ENCODE measurements at places on chromosomes 3 and 15.
A peak's percentile ranks its signal among the peaks of the same experiment; 100 is the strongest.

GRCh38 chr3:133742351-133743091 lies 3.7 kb upstream of the TF start:
- no peak for DNase-seq

DNA sequence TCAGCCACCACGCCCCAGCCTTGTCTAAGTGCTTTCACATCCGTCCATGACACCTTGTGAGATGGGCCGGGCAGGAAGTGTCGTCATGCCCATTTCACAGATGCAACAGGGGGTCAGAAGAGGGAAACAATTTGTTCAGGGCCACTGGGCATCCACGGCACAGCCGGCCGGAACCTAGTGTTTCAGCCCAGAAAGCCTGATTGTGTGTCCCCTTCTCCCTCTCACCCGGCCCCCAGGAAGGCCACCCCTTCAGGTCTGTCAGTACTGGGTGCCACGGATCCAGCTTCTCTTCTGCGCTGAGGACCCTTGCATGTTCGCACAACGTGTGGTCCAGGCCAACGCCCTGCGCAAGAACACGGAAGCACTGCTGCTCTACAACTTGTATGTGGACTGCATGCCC lies 15.8 kb downstream of the DNAH1 start:
- no peak for DNase-seq

DNA sequence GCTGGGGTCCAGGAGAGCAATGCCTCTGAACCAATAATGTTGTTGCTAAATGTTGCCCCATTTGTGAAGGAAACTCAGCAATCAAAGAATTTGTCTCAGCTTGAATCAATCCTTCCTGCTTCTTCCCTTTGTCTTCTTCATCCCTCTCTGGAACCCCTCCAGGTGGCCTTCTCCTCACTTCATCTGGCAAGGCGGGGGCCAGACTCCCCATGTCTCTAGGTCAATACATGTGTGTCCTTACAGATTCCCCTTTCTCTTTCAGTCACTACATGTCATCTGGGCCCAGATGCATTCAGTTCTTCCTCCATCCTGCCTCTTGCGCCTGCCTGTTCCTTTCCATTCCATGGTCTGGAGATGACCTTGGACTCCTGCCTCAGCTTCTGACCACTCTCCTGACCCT lies 8.0 kb upstream of the LTF start:
- DNase-seq = no peak

GRCh38 chr15:88645171-88646087 lies 6.6 kb downstream of the ISG20 start:
- DNase-seq = no peak

GRCh38 chr3:67783281-67784250 lies 129.2 kb upstream of the SUCLG2 start:
- no peak for DNase-seq

DNA sequence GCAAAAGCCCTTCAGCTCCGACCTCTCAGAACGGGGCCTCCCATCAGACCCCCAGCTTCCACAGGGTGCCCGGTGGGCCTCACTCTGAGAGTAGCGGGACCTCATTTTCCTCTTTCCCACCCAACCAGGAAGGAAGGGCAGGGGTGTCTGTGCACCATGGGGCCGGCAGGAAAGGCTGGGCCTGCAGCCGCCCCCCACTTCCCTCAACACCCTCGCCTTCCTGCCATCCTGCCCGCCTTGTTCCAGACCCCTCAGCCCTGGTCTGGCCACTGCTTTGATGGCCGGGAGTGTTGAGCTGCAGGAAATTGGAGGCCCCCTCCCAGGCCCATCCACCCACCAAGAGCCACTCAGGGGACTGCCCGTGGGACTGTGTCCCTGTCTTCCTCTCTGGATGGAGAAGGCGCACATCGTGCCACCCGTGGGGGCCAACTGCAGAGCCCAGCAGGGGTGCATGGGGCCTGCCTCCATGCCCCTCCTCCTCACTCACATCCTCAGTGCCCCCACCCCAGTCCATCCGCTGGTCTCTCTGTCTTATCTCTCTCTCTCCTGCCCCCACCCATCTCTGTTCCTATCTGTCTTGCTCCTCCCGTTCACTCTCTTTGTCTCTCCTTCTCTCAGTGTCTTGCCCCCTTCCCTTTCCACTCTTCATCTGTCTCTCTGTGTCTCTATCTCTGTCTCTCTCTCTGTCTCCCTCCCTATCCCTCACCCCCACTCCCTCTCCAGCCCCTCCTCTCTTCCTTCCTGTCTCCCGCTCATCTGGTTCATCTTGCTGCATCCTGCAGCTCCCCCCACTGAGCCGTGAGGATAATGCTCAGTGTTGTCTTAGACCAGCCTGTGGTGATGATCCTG lies 1.8 kb upstream of the PLXND1 start:
- no peak for DNase-seq

GRCh38 chr3:38711321-38711720 lies 61.8 kb upstream of the SCN5A start:
- DNase-seq = no peak

- DNase-seq = no peak
These were observed 234.4 kb upstream of the TBL1XR1 start for GRCh38 chr3:177431525-177432176.

DNA sequence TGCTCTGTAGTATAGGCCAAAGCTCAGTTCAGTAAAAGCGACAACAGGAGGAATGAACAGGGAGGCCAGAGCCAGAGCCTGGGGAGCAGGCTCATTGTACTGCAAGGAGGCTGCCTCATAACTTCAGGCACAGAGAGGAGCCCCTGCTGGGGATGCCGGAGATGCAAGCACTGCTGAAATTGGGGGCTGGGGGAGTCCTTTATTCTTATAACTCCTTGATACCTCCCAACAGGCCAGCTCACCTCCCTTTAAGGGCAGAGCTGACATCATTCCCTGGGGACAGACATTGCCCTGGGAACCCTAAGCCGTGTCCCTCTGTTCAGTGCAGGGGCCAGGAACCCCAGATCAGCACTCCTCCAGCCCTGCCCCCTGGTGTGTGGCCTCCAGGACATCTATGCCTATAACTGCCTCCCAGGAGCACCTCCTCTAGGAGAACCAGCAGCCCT lies 83.8 kb upstream of the MRPS22 start:
- DNase-seq = no peak

GRCh38 chr3:94024385-94024784 lies 4.0 kb downstream of the STX19 start:
- DNase-seq = no peak

- no peak for DNase-seq
These were observed 47.2 kb downstream of the TTC23 start for GRCh38 chr15:99202176-99202552.

DNA sequence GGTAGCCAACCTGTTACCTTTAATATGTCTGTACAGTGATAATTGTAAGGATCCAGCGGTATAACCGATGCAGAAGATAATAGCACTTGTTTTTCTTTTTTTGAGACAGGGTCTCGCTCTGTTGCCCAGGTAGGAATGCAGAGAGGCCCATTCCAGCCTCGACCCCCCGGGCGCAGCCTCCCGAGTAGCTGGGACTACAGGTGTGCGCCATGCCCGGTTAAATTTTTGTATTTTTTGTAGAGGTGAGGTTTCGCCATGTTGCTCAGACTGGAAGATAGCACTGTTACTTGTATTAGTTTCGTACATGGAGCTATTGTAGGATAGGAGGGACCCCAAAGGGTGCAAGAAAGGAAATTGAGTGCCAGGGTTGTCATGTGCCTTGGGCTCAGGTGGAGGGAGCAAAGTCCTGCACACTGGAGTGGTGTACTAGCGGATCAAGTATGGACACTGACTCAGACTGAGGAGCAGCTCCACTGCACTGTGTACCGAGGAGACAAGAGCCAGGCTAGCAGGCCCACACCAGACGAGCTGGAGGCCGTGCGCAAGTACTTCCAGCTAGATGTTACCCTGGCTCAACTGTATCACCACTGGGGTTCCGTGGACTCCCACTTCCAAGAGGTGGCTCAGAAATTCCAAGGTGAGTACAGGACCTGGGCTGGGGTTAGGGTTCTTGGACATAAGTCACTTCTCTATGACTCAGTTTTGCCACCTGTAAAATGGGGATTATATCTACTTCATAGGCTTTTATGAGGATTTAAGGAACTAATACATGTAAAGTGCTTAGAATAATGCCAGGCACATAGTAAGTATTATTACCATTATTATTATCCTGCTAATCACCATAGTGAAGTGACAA lies 1.0 kb downstream of the OGG1 start:
- DNase-seq = no peak

GRCh38 chr15:74983725-74984231 lies 11.6 kb upstream of the SCAMP5 start:
- peak; percentile 26 for DNase-seq

DNA sequence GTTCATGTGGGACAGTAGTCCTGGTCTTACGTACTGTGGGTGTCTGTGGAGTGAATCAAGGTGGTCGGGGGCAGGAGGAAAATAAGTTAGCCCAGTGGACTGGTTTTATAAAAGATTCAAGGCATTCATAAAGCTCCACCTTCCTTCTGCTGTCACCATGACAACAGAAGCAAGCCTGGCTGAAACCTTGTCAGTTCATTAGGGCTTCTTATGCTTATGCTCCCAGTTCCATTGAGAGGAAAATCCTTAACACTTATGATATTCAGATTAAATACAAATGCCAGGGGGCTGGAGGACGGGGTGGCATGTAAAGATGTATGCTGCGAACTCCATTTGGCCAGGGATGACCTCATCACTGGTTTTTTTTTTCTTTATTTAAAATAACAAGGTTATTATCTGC lies 283.1 kb upstream of the ATP10A start:
- DNase-seq = no peak

DNA sequence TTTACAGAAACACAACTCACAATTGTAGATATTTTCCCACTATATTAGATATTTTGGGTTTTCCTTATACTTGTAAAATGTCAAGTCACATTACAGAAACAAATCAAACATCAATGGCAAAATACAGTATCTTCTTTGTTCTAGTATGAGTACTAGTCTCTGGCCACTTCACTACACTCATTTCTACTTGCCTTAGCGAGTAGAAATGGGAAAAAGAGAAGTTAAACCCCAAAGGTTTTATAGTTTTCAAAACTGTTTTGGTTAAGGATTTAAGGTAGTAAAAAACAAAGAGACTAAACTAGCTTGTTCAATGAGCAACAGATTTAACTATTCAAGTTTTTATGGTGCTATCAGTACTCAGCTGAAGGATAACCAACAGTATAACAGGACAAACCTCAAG lies 81.7 kb downstream of the BTD start:
- no peak for DNase-seq

GRCh38 chr3:129694228-129694627 lies 87.8 kb upstream of the PLXND1 start:
- DNase-seq = no peak

GRCh38 chr15:73362900-73363299 lies 5.9 kb downstream of the HCN4 start:
- DNase-seq = no peak

- no peak for DNase-seq
These were observed 34.4 kb downstream of the PPARG start for GRCh38 chr3:12323237-12323636.
